Type B pancreatic cell (in vitro differentiated cells): ENCODE measurements at places on chromosomes 4 and X. TPM values are rescaled to one million over a fixed set of nuclear protein-coding genes. Genes with fewer than 3 reads are reported as not detected.

HSFX1 gene
- 1.00 and 2.4 TPM in 2 replicates for total RNA-seq

F8A2 gene
- total RNA-seq, result not detected in 2 replicates

CFAP299 gene
- 1.1 TPM in 1 of 2 replicates, not detected in the other for total RNA-seq

RAI2 gene
- 5.7 and 7.9 TPM in 2 replicates for total RNA-seq

DNA sequence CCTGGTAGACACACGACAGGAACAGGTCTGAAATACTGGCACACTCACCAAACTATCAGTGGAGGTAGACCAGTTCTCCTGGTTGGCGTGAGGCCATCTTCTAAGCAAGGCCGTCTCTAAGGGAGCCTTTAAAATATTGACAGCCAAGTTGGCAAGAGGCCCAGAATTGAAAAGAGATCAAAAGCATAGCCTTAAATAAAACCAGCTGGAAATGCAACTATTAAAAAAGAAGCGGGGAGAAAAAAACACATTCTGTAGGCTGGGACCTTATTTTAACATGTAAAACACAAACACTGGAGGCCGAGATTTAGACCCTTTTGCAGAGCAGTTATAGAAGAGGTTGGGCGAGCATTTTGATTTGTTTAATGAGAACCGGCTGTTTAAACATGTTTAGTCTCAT, 233.0 kb upstream of the CLNK start:
- H3K36me3 ChIP-seq, result no peaks in the 10 kb centered on the region
- no peaks in the 10 kb centered on the region for H3K27me3 ChIP-seq
- peaks cover 12% of the 10 kb centered on the region for H3K4me1 ChIP-seq
- no peak overlapping the region for H3K27ac ChIP-seq
- no peak for DNase-seq

DNA sequence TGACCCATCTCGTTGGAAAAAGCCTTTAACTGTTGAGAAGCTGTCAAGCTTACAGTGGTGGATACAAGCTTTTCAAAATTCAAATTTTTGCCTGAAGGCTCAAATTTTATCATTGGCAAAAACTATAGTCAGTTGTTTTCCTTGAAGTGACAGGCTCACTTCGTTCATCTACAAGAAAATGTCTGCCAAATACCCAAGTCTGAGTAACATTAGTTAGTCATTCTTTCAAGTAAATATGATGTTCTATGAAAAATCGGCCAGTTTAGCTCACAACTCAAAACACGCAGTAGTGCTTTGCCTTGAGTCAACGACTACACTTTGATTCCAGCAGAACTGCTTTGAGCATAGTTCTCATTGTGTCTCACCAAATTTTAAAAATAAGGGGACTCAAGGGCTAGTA, 170.3 kb upstream of the MAMLD1 start:
- H3K4me3 ChIP-seq, result no peak overlapping the region
- H3K27ac ChIP-seq, result no peak overlapping the region
- H3K36me3 ChIP-seq, result no peaks in the 10 kb centered on the region
- H3K4me1 ChIP-seq, result no peaks in the 10 kb centered on the region
- DNase-seq, result no peak

DNA sequence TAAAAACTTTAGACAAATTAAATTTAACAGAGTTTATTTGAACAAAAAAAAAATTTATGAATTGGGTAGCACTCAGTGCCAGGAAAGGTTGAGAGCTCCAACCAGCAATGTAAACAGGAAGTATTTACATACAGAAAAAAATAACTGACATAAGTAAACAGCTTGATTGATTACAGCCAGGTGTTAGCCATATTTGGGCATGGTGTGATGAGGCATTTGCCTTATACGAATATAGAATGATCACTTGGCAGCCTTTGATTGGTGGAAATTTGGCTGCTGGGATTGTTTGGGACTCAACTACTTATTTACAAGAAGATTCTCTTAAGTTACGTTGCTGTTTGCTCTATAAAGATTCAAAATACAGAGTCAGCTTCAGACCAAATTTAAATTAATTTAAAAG, 172.0 kb downstream of the ADAM29 start:
- H3K27ac ChIP-seq, result no peak overlapping the region
- no peaks in the 10 kb centered on the region for H3K27me3 ChIP-seq
- no peak for DNase-seq
- H3K4me3 ChIP-seq, result no peak overlapping the region
- no peaks in the 10 kb centered on the region for H3K4me1 ChIP-seq
- H3K36me3 ChIP-seq, result no peaks in the 10 kb centered on the region

DNA sequence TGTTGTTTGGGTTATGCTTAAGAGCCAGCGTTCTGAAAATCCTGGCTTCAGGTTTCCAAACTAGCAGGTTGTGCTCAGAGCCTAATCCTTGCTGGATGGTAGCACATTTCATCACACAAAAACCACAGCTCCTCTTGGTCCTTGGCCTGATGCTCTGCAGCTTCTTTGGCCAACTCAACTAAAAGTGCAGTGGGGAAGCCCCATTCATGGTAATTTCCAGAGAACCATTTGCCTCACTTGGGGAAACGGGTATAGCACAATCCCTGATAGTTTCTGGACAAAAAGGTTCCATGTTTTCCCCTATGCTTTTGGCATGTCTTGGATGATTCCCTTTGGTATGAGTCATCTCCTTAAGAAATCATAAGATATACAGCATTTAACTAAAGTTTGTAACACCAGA, 78.7 kb downstream of the SYNPO2 start:
- no peak overlapping the region for H3K4me3 ChIP-seq
- peaks cover 8% of the 10 kb centered on the region for H3K36me3 ChIP-seq
- H3K27me3 ChIP-seq, result peaks cover 6% of the 10 kb centered on the region
- peaks cover 47% of the 10 kb centered on the region for H3K4me1 ChIP-seq

DNA sequence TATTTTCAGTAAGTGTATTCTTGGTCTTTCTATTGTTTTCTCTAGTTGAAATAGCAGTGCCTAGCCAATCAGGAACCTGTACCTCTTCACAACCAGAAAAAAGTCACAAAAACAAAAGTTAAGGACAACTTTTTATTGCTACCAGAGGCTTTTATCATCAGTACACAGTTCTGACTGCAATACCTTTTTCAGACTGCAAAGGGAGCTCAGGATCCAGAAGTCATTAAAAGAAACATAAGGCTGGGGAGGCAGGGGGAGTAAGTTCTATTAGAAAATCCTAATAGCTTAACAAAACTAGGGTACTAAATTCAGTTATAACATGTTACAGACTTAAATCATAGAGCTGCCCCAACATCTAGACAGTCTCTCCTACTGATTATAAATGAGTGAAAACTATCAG, 28.8 kb downstream of the CCNI start:
- H3K27me3 ChIP-seq, result no peaks in the 10 kb centered on the region
- no peak for DNase-seq
- peaks cover 20% of the 10 kb centered on the region for H3K36me3 ChIP-seq
- peaks cover 12% of the 10 kb centered on the region for H3K4me1 ChIP-seq
- H3K27ac ChIP-seq, result peak overlapping the region; percentile 10

GRCh38 chr4:136662539-136662938, 869.8 kb downstream of the PCDH18 start:
- no peaks in the 10 kb centered on the region for H3K4me1 ChIP-seq
- no peak overlapping the region for H3K27ac ChIP-seq
- DNase-seq, result no peak
- no peaks in the 10 kb centered on the region for H3K36me3 ChIP-seq
- no peak overlapping the region for H3K4me3 ChIP-seq

- no peaks in the 10 kb centered on the region for H3K4me1 ChIP-seq
- H3K27ac ChIP-seq, result no peak overlapping the region
- peaks cover 3% of the 10 kb centered on the region for H3K36me3 ChIP-seq
- DNase-seq, result no peak
Measured at GRCh38 chrX:10110984-10111363, 45.8 kb upstream of the CLCN4 start.

GRCh38 chr4:157996061-157997028, 176.5 kb downstream of the GASK1B start:
- H3K4me1 ChIP-seq, result peaks cover 26% of the 10 kb centered on the region
- no peaks in the 10 kb centered on the region for H3K36me3 ChIP-seq
- no peaks in the 10 kb centered on the region for H3K27me3 ChIP-seq
- H3K27ac ChIP-seq, result no peak overlapping the region
